CD4-positive, alpha-beta T cell treated with Interferon gamma for 1 hour (primary cell): ENCODE measurements at places on chromosomes 2 and 18.

- DNase-seq: no peak
These were observed 193.7 kb downstream of the DNER start for GRCh38 chr2:229520691-229521096.

DNA sequence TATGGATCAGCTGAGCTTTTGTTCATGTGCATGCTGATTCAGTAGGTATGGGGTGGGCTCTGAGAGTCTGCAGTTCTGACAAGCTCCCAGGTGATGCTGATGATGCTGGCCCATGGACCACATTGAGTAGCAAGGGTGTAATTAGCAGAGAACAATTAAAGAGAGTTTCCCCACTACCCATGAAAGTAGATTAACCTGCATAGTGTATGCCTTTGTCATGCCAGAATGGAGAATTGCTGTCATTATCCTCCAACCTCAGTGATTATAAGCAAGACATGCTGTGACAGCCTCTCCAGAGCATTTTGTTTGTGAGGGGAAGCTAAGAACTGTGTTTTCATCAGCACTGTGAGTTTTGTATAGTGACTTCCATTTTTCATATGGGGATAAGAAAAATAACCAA lies 59.5 kb upstream of the LYPD1 start:
- no peak for DNase-seq

- DNase-seq: no peak
These were observed 69.3 kb upstream of the SNTG2 start for GRCh38 chr2:881204-881918.

DNA sequence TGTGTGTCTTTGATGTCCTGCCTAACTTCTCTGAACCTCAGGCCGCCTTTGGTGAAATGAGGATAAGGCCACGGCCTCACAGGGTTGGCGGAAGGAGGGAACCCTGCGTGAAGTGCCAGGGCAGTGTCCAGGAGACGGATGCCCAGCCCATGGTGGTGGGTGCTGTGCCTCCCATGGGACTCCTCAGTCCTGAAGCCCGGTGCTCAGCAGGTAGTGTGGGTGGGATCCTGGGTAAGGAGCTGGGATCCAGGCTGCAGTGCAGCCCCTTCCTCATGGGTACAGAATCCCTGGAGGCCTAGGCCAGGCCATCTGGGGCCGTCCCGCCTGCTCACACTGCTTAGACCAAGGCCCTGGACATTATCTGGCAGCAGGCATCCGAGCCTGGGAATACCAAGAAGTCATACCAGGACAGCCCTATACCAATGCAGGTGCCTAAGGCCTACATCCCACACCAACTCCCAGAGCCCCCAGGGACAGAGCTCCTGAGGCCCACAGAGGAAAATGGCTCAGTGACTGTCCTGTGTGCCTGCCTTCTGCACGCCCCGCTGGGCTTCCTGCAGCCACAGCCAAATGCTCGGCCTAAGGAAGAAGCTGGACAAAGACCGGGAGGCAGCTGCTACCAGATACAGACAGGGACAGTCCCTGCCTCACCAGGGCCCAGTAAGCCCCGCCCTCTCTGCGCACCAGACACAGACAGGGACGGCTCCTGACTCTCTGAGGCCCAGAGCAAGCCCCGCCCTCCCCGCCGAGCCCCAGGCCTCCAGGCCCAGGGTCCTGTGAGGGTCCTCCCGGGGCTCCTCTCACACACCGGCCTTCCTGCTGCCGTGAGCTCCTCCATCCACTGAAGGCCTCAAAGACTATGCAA lies 78.0 kb downstream of the NDUFA10 start:
- no peak for DNase-seq

DNA sequence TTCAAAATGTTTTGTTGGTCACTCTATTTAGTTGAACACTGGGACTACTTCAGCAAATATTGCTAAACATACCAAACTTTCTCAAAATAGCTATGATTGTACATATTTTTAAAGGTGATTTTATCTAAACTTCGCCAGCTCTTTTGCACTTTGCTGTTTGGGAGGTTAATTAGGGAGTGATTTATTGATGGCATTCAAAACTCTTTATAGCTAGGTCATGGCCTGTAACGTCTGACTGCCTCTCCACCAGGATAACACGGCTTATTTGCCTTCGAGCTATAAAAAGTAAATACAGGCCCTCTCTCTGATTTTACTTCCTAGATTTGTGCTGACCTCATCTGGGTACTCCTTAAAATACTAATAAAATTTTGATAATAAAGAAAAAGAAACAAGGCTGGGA lies 931.9 kb downstream of the DCDC2C start:
- DNase-seq: no peak

DNA sequence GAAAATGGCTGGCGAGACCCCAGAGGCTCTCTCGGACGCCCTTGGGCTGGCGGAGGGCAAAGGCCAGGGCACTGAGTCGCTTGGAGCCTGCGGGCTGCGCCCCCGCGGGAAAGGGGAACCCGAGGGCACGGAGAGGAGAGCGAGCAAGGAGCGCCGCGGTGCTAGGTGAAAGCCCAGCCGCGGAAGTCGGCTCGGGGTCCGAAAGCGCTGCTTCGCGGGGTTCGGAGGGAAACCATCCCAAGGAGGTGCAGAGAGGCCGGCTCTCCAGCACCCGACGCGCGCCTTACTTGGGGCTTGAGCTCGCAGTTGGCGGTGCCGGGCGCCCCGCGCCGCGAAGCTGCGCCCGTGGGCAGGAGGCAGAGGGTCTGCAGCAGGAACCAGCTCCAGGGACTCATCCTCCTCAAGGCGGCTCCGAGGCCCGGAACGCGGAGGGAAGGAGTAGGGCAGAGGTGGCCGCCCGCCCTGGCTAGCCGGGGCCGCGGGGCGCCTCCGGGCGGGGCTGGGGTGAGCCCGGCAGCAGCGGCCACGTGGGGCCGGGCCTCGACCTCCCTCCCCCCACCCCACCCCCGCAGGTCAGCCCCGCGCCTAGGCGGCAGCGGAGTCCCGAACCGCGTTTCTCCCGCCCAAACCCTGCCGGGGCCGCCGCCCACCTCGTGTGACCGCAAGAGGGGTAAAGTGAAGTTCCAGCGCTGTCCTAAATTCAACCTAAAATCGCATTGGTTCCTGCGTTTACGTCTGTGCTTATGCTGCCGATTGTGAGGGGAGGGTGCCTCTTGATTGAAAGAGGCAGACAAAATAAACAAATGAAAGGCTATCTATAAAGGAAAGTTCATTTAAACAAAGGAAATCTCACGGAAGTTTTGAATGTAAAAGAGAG lies at the start of gene TRABD2A:
Gene TRABD2A (minus strand): TSS at position 440 of the 877 bp plus-strand sequence. CDS start 45 bp downstream, at position 395.
- peak; percentile 56 for DNase-seq

DNA sequence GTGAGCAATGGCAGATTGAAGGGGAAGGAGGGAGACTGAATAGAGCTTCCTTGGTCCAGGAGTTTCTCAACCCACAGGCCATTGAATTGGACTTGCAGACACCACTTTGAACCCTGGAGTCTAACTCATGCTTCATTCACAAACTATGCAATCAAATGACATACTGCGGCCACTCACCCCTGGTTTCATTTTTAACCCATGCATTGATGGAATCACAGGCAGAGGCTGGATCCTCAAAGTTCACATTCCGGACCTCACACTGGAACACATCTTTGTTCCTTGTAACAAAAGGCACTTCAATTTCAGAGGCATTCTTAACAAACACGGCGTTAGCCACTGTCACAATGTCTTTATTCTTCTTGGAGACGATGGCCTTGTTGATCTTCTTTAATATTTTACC lies 40.7 kb downstream of the MRPL44 start:
- DNase-seq: no peak

DNA sequence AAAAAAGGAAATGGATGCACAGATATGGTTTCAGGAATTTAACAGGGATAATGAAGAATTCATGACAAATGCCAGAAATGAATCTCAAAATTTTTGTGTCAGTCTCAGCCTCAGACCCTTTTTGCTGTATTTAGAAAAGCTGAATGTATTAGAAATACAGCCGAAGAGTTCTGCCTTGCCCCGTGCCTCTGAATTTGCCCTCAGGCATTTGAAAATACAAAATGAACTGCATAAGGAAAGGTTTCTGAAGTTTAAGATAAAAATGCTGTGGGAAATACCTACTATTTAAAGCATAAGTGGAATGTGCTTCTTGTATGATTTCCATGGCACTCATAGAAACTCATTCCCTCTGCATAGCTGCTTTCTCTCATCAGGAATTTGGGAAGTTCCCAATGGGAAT lies 1580.6 kb downstream of the DPP10 start:
- DNase-seq: no peak

DNA sequence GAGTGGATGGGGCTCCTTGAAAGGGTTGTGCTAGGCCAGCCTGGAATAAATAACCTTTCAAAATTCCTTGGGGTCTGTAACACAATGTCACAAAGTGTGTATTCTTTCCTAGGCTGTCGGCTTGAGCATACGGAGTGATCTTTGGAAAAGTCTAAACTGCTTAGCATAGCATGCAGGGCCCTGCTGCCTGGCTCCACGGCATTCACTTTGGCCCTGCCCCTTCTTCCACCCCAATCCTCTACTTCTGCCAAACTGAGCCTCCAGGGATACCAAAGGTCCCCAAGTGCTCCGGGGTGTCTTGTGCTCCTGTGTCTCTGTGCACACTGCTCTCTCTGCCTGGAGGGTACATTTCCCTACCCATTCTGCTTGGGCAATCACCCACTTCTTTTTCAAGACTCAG lies 196.1 kb downstream of the LTBP1 start:
- no peak for DNase-seq

GRCh38 chr2:39492095-39492590 lies 55.1 kb upstream of the MAP4K3 start:
- DNase-seq: peak; percentile 19

DNA sequence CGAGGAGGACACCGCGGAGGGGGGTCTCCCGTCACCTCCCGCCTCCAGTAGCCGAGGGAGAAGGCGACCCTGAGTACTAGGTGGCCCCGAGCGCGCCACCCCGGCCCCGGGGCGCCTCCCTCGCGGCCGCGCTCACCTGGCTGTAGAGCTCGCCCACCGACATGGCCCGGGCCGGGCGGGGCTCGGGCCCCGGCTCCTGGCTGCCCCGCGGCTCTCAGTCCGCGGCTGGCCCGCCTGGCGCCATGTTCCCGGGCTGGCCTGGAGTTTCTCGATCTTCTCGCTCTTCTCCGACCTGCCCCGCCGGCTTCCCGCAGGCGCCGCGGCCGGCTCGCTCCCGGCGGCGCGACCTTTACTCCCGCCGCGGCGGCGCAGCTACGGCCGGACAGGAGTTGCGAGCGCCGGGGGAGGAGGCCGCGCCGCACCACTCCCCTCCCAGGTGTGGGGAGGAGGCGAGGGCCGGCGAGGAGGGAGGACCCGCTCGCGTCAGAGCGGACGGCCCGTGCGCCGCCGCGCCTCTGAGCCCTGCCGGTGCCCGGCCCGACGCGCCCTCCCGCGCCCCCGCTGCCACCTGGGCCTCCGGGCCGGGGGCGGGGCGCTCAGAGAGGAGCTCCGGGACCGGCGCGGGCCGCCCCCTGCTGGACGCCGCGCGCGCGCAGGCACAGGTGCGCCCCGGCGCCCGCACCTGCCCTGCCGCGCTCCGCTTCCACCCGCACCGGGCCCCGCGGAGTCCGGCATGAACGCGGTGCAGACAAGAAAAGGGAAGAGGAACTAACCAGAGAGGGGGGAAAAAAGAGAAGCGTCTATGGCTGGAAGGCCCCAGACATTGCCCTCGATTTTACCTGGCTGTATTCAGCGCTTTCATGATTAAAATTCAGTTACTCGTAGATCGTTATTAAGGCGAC lies at the start of gene MYO5B:
Gene MYO5B (minus strand): TSS at position 517 of the 902 bp plus-strand sequence. CDS start 354 bp downstream, at position 163.
- DNase-seq: peak; percentile 44

DNA sequence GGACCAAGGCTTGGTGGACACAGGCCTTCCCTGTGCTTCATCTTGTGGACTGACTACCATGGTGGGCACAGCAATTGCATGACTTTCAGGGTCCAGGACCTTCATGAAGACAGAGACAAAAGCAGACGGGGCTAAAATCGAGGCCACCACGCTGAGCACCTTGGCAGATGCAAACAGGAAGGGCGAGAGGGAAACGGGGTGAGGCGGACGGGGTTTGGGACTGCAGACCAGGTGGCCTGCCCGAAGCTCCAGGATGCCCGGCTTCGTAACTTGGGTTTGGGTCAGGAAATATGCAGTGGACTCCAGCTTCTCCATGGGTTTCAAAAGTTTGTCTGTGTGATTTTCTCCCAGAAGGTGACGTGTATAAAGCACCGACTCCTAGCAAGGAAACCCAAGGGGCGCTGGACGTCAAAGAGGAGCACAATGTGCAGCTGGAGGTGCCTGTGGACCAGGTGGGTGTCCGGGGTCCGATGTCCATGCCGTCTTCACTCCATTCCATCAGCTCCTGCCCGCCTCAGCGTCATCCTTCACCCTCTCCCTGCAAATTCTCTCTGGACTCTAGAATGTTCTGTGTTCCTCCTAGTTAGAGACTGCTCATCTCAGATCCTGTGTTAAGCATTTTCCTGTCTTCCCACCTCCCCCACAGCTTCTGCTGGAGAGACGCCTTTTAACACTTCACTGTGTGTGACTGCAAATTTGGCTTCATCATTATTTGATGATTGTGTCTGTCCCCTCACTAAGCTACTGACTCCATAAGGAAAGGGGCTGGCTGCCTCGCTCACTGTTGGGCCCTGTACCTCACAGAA lies 65.8 kb downstream of the DCDC2C start:
- no peak for DNase-seq

- DNase-seq: no peak
These were observed 210.8 kb upstream of the SMIM21 start for GRCh38 chr18:75638223-75638775.

DNA sequence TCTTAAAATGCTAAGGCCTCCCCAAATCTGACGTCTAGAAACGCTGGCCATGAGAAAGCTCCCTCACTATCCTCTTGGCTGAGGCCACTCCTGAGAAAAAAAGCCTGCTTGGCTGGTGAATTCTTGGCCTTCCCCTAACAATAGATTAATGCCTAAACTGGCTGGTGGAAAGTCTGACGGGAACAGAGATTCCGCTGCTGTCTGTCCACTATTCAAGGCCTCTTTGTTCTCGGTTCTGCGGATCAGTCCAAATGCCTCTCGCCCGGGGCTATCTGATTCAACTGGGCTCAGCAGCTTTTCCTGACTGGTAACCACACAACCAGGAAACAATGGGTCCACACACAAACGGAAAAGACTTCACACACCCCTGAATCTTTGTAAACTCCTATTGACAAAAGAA lies 27.2 kb downstream of the PXDN start:
- DNase-seq: no peak

GRCh38 chr2:15223887-15224286 lies 337.2 kb downstream of the NBAS start:
- no peak for DNase-seq

DNA sequence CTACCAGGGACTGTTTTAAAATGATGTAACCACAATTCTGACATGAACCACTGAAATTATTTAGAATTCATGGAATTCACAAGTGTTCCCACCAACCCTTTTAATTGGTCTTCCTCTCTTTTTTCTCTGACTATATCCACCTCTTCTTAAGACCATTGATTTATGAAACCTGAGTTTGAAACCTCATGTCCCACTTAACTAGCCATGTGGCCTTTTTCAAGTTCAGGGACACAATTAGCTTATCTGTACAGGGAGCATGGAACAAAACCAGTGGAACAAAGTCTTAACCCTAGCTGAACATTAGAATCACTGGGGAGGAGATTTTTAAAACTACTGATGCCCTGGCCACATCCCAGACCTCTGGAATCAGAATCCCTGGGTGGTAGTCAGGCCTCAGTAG lies 41.6 kb upstream of the TMEM163 start:
- DNase-seq: no peak

DNA sequence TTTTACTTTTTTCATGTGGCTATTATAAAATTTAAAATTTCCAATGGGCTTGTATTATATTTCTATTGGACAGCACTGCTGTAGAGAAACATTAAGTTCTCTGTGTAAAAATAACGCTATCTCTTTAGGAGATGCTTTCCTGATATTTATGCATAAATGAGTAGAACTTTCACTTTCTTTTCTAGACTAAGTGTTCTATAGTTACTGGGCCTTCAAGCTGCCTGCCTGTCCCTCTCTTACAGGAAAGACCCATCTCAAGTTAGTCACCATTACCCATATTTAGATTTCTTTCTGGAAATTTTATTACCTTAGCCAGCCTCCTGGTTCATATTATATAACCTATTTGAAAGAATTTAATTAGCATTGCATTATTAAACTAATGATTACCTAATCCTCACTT lies 4.8 kb downstream of the ITGA4 start:
- no peak for DNase-seq
